ENCODE measurements at places on chromosomes 1 and 21.

DNA sequence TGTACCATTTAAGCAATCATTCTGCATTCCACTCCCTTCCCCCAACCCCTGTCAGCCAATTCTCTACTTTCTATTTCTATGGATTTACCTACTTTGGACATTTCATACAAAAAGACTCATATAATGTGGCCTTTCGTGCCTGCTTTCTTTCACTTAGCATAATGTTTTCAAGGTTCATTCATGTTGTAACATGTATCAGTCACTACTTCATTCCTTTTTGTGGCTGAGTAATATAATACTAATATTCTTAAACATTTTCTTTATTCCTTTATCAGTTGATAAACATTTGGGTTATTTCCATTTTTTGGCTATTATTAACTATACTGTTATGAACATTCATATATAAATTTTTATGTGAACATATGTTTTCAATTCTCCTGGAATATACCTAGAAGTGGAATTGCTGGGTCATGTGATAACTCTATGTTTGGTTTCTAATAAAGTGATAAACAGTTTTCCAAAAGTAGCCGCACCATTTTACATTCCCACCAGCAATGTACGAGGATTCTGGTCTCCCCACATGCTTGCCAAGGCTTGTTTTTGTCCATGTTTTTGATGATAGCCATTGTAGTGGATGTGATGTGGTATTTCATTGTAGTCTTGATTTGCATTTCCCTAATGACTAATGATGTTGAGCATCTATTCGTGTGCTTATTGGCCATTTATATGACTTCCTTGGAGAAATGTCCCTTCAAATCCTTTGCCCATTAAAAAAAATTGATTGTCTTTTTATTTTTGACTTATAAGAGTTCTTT is 61.9 kb upstream of the GNG12 start:
- no peak for DNase-seq

- DNase-seq = peak; percentile 55
These were observed 1.7 kb downstream of the AKR1A1 start for GRCh38 chr1:45552331-45552730.

DNA sequence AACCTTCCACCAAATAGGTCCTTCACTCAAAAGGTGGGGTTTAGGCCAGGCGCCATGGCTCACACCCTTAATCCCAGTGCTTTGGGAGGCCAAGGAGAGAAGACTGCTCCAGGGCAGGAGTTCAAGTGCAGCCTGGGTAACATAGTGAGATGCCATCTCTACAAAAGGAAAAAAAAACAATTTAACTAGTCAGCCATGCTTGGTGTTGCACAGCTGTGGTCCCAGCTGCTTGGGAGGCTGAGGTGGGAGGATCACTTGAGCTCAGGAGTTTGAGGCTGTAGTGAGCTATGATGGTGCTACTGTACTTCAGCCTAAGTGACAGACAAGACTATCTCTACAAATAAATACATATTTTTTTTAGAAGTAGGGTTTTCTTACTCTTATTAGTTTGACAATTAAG is 617.5 kb downstream of the KIF26B start:
- DNase-seq = no peak

DNA sequence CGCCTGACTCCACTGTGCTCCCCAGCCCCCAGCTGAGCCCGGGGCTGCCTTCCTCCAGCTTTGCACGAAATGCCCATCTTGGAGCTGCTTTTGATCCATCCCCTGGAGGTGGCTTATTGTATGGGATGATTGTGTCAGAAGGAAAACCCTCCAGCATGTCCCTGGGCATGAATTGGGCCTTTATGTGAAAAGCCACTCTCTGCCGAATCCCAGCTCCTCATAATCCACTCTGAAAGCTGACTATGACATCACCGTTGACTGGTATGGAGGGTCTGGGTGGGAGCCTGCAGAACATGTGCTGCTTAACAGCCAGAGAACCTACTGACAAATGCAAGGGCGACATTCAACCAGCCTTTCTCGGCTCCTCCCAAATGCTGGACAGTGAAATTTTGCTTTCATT is 74.6 kb downstream of the NENF start:
- no peak for DNase-seq

DNA sequence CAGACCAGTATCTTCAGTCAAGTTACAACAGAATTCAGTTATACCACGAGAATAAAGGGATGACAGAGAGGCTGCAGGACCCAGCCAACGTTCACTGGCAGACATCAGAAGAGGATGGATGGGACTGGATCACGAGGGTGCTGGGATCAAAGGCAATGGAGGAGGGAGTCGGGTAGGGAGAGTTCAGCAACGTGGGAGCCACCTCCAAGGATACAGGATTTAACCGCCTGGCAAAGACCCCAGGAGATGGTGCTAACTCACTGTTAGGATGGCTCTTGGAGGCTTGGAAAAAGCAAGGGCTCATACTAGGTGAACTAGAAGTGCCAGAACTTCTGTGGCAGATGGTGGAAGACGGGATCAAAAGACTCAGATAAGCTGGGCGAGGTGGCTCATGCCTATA is 99.1 kb upstream of the DISP3 start:
- DNase-seq = no peak

GRCh38 chr1:32924881-32925344 is 23.7 kb upstream of the TMEM54 start:
- no peak for DNase-seq

DNA sequence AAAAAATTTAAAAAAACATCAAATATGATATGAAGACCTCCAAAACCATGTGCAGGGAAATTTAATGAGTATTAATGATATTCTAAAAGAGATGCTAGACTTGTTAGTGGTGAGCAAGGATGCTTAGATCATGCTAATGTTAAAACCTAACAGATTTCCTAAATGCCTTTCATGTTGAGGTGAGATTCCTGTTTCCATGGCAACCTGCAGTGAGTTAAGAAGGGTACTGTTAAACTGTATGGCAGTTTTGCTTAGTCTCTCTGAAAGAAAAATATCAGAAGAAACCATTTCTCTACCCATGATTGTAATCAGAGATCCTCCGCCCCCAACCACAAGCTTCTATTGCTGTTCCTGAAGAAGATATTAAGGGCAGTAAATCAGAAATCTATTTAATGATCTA is 321.6 kb upstream of the LRRC7 start:
- DNase-seq = no peak

- peak; percentile 91 for DNase-seq
These were observed 35.8 kb downstream of the CELF3 start for GRCh38 chr1:151680826-151681225.

GRCh38 chr1:149846593-149847466 is 52.5 kb upstream of the BOLA1 start:
- DNase-seq = no peak

DNA sequence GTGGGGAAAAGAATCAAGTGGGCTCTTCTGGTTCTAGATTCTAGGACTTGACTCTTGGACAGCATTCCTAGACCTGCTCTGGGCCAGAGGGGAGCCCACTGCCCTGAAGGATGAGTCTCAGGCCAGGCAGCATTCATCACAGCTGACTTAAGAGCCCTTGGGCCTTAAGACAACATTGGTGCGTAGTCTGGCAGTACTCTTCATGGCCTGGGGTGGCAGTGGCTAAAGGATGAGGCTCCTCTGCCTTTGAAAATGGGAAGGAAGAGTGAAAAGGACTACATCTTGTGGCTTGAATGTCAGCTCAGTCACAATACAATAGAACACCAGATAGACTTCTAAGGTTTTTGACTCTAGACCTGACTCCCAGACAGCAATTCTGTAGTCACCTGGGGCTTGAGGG is 1415.1 kb upstream of the PRMT6 start:
- DNase-seq = no peak

- DNase-seq = peak; percentile 56
These were observed 91.0 kb upstream of the KCNA3 start for GRCh38 chr1:110765640-110766335.

DNA sequence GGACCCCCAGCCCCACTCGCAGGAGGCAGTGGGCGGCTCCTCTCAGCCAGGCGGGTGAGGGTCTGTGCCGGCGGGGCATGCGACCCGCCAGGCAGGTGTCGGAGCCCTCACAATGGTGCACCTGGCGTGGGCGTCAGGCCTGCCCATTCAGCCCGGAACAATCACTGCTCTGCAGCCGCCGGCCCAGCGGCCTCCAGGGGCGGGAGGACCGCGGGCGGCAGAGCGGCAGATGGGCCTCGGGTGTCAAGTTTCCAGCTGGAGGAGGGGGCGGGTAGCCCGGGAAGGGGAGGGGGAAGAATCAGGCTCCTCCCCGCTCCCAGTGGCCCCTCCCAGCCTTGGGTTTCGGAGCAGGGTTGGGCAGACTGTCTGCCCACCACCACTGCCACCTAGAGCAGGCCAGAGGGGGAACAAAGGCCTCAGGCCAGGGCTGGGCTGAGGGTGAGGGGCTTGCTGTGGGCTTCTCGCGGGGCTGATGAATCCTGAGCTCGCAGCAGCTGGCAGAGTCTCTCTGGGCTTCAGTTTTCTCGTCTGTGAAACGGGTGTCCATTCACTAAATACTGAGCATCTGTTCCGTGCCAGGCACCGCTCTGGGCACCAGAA is 39.5 kb upstream of the CASZ1 start:
- DNase-seq = peak; percentile 74

- no peak for DNase-seq
These were observed 1.5 kb downstream of the FCRL4 start for GRCh38 chr1:157596384-157596783.

DNA sequence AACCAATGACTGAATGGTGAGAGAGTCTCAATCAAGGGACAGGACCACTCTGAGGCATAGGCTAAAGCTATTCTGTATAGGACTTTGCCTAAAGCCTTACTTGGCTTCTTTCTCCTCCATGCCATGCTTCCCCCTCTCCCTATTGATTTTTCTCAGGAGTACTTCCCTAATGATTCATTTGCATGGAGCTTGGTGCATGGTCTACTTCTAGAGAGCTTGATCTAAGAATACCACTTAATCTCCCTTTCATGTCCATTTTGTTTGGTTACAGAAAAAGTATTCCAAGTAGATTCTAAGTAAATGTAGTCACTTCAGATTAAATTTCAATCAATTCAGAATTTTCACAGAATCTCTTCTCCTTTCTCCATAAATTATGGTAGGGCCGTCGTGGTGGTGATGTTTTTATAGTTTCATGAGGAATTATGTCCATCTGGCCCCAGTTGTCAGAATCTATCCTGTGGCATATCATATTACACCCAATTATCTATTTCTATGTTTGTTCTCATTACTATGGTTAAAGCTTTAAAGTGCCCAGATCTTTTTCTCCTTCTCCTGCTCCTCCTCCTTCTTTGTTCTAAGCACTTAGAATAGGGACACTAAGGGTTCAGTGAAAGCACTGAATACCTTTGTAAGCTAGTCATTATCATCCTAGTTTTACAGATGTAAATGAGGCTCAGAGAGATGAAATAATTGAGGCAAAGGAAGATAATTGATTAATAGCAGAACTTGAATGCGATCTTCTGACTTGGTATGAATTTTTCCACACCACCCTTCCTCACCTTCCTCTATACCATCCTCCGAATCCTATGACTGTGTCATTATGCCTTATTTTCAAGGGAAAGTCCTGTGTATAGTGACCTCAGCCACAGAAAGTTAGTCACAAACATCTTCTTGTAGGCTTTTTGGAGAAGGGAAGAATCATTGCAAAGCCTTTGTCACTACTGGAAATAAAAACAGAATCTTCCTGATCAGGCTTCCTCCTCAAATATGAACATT is 85.6 kb upstream of the ZRANB2 start:
- no peak for DNase-seq

DNA sequence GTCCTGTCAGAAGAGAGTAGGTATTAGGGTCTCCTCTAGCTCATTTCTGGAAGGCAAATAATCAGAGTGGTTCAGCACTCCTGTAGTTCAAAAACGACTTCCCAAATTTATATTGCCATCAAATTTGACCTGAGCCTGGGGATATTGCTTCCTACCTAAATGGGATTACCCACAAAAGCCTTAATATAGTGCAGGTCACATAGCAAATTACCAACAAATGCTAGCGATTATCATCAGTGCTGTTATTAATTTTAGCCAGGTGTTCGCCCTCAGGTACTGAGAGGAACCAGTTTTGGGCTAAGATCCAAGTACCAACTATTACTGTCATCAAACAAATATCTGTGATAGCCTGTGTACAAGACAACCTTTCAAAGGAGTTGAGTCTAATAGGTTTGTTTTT is 661.8 kb upstream of the PTBP2 start:
- no peak for DNase-seq

DNA sequence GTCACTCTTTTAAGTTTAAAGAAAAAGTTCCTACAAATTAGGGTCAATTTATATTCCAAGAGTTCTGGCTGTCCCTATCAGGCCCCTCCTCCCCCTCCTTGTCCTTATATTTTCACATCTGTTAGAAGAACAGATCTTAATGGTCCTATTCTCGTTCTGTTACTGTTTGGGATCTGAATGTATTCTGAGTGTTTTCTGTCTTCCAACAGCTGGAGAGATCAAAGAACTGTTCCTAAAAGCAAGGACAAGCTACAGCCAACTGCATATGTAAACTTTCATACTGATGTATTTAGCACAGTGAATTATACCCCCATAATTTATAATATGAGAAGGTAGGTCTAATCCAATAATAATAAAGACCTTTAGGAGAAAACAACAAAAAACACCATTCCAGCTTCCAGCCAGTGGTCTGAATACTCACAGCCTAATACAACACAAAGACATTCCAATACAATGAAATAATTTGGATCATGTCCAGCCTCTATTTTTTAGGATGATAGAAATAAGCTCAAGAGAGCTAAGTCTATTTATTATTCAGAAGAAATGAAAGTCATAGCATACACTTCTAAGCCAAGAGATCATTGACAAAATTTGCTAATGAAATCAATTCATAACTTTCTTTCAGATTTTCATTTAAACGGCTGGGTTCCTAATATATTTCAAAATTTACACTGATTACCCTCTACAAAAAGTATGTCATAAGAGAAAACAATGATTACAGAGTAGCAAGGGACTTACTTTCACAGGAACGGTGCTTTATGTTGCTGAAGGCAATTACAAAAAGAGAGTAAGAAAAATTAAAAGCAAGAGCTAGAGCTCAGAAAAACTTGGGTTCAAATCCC is 25.3 kb downstream of the WLS start:
- DNase-seq = peak; percentile 29

- DNase-seq = no peak
These were observed 221.2 kb downstream of the DISC1 start for GRCh38 chr1:231847612-231848397.

DNA sequence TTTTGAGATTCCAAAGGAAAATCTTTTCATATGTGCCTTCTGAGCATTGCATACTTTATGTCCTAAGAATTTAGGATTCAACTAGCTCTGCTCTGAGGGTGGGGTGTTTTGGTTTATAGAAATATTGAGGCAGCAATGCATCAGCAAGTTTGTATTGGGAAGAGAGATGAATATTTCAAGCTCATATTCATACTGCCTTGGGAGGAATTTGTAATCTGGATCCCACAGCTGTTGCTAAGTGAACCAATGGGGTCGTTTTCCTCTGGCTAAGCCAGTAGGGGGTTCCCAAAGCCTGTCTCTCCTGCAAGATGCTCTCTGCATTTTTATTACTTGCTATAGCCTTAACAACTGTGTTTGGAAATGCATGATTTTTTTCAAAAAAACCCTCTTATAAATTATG is 130.6 kb downstream of the SNX7 start:
- no peak for DNase-seq
